GF-D8 (cell line): ENCODE measurements at places on chromosomes 3 and 15.

DNA sequence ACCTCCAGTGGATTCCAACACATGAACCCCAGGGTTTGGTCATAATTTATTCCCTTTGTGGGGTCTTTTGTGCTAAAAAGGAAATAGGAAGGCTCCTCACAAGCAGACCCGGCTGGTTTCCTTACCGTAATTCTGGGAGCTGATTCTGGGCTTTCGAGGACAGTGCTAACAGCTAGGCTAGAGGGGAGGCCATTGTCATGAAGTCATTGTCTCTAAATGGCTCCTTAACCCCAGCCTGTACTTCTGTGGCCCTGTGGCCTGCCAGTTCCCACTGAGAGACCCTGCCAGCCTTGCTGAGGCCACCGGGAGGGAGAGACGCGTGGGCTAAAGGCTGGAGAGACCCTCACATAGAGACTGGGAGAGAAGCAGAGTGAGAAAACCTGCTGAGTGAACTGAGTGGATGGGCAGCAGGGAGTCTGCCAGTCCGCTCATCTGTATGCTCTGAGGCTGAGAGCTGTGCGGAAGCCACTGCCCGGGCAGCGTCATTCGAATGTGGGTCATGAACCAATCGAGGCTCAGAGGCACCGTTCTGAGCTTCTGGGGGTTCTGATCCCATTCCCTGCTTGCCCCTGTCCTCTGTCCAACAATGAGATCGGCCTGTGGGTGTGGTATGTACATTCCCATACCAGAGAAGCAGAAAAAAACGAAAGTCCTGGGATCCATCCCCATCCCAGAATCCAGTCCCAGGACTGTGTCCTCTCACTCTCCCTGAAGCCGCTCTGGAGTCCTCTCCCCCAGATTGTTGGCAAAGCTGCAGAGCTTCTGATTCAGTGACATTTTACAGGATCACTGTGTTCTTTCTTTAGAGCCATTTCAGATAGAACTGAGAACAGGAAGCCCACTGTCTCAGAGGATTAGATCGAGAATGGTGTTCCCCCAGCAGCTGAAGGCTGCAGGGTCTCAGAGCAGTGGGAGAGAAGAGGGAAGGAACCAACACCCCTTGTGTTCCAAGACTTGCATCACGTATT, 21.3 kb upstream of the DGKG start:
- no peak for DNase-seq

DNA sequence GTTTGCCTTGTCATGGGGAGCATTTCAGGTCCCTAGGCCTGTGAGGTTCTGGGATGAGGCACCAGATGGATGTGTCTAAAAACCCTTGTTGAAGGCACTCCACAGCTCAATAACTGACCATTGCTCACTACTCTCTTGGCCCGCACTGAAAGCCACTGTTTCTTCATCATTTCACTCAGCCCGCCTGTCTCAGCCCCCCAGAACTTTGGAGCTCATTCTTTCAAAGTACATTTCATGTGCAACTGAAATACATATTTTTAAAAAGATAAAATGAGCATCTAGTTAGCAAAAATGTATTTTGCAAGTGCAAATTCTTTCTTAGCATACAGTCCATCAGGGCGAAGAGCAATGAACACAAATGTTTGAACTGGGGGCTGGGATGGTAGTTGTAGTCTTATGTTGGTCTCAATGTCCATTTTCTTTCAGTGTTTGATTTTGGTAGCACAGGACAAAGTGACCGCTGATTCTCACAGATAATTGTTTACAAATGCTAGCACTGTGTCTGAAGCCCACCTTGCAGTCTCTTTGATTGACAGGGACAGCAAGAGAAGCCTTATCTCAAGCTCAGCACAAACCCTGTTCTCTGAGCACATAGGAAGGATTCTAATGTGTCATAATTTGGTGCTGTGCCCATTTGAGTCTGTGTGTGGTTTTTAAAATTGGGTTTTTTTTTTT, 19.6 kb downstream of the HEMK1 start:
- DNase-seq: no peak

- DNase-seq: no peak
These were observed 45.2 kb downstream of the PTPN9 start for GRCh38 chr15:75533945-75534344.

GRCh38 chr15:77738441-77739302, 106.0 kb upstream of the LINGO1 start:
- no peak for DNase-seq

- DNase-seq: no peak
These were observed 179.3 kb downstream of the FRMD5 start for GRCh38 chr15:44015545-44016305.

DNA sequence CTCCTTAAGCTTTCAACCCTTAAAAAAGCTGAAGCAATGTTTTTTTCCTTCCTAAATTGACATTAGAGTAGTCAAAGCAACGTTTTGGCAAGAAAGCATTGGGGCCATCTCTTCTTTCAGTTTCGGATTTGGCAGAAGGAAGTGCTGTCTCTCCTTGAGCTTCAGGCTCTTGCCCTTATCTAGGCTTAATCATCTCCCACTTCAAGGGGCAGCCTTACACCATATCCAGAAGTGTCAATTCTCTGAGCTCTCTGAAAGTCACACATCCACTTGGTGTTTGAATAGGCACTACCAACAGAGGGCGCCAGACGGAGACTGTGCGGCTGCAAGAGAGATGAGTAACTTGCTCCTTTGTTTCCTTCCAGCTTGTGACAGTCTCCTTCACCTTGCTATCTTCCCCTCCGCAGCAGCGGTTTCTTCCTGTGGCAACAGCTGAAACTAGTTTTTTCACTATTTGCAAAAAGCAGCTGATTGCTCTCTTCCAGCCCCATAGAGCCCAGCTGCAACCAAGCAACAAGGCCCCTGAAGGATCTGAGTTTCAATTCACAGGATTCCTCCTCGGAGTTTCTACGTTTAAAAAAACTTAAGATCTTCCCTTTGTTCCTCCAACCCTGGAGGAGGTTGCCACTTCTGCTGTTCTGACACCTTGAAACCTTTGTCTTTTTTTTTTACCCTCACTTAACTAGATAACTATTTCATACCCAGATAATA, 147.0 kb upstream of the SLCO3A1 start:
- no peak for DNase-seq

- no peak for DNase-seq
These were observed 165.2 kb upstream of the TPM1 start for GRCh38 chr15:62877276-62877857.

DNA sequence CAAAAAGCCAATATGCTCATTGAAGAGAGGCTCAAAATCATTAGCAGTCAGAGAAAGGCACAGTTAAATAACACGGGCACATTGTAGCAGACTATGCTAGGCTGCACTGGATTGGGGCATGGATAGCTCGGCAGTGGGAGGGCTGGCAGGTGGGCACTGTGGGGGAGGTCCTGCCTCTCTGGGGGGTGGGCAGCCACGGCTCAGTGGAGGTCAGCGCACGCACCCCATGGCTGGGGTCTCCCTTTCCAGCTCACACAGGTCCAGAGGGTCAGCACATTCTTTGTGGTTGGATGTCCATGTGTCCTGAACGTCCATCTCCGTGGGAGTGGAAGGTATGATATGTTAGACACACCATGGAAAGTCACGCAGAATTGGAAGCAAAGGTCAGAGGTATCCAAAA, 18.4 kb upstream of the MGLL start:
- no peak for DNase-seq

- DNase-seq: no peak
These were observed 3.7 kb downstream of the RUBCN start for GRCh38 chr3:197733042-197733441.

DNA sequence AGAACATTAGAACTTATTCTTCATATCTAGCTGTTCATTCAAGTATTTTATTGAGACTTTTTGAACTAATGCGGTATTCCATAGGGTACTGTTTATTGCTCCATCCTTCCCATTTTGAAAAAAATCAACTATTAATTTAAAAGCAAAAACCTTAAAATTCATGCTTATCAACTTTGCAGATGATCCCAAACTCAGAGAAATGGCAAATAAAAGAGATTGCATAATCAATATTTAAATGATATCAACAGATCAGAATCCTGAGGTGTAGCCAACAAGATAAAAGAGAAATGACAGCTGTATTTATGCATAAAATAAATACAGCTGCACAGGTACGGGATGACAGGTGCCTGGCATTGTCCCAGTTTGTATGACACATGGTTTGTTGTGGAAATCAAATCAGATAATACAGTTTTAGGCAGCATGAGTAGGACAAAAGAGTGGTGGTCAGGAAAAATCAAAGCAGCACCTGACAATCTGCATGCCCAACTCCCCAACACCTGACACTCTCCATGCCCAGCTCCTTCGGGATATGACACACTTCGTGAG, 42.4 kb upstream of the CMTM8 start:
- no peak for DNase-seq

DNA sequence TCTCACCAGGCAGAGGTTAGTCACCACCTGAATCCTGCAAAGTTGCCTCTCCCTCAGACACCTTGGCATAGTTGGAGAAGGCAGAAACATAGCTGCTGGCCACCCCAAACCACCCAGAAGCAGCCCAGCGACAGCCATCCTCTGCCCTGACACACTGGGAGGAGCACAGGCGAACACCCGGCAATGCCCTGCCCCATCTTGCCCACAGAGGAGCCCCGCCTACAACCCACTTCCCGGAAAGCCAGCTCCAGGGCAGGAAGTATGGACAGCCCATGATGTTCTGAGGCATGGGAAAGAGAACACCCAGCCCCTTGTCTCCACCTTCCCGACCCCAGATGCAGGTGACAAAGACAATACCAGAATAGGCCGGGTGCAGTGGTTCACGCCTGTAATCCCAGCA, 12.6 kb upstream of the SHISA5 start:
- DNase-seq: no peak

DNA sequence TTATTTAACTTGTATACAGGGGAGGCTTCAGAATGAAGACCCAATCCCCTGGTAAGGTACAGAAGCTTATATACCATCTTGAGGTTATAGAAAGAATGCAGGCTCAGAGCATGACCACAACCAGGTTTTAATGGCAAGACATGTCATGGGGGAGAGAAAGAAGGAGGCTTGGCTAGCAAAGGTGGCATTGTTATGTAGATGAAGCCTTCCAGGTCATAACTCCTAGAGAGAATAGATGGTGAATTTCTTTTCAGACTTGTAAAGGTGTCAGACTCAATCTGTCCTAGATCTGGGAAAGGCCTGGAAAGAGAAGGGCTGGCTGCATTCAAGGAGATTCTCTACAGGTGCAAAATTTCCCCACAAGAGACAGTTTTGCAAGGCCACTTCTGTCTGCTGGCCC, 99.4 kb upstream of the CTDSPL start:
- no peak for DNase-seq

DNA sequence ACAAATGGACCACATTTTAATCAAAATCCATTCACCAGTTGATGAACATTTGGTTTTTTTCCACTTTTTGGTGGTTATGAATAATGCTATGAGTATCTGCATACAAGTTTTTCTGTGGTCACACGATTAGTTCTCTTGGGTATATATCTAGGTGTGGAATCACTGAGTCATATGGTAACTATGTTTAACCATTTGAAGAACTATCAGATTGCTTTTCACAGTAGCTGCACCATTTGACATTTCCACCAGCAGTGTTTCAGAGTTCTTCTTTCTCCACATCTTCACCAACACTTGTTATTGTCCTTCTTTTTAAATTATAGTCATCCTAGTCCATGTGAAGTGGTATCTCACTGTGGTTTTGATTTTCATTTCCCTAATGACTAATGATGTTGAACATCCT, 33.3 kb upstream of the ATG7 start:
- no peak for DNase-seq

DNA sequence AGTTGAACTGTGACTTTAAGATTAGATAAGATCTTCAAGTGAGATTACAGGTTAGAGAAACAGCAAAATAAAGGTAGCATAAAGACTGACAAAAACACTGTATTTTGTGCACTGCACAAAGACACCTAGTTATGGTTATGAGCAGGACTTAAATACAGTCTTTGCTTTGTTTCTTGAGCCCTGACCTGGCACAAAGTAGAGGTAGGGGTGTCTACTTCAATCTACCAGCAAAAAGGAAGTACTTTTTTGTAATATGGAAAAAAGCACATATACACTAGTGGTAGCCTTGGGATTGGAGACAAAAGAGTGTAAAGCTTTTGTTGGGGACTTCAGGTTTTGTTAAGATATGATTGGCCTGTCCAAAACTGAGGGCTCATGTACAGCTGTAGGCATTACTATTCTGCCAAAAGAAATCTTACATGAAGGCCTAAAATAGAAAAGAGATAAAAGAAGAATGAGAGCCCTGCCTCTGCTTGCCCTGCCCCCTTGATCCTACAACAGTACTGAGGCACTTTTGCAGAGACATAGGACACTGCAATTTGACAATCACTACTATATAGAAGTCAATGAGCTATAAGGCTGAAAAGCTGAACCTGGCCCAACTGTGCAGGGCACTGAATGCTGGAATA, 194.3 kb downstream of the CBLB start:
- DNase-seq: no peak

GRCh38 chr3:197501879-197502620, 53.7 kb downstream of the BDH1 start:
- peak; percentile 9 for DNase-seq

DNA sequence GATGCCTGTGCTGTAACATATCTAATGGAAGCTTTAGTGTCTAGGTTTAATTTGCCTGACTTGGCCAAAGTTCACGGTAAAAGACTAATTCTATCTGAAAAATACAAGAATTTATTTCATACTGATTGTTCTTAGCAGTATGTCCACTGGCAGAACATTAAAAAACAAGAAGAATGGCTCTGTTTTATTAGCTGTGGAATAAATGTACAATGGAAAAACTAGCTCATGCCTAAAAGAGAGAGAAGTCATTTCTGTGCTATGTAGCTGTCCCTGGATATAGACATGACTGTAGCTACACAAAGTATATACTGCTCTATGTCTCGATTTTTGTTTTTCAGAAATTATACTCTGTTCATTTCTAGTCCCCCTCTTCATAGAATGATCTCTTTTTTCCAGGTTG, 13.9 kb upstream of the VGLL3 start:
- DNase-seq: no peak

DNA sequence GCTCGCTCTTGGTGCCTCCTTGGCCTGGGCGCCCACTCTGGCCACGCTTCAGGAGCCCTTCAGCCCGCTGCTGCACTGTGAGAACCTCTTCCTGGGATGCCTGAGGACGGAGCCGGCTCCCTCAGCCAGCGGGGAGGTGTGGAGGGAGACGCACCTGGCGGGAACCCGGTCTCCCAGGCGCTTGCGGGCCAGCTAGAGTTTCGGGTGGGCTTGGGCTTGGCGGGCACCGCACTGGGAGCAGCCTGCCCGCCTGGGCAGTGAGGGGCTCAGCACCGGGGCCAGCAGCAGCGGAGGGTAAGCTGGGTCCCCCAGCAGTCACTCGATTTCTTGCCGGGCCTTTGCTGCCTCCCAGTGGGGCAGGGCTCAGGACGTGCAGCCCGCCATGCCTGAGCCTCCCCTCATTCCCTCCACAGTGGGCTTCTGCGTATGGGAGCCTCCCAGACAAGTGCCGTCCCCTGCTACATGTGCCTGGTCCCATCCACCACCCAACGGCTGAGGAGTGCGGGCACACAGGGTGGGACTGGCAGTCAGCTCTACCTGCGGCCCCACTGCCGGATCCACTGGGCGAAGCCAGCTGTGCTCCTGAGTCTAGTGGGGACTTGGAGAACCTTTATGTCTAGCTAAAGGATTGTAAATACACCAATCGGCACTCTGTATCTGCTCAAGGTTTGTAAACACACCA, 708.7 kb downstream of the VGLL3 start:
- no peak for DNase-seq
